Ascending aorta (tissue), 2 donors: ENCODE measurements at places on chromosomes 11 and 22.

GRCh38 chr11:112902361-112903011 lies 58.7 kb upstream of the NCAM1 start:
- H3K27ac ChIP-seq: no peak overlapping the region
- H3K4me1 ChIP-seq: no peaks in the 10 kb centered on the region
- no peaks in the 10 kb centered on the region for H3K27me3 ChIP-seq
- H3K4me3 ChIP-seq: no peak overlapping the region

DNA sequence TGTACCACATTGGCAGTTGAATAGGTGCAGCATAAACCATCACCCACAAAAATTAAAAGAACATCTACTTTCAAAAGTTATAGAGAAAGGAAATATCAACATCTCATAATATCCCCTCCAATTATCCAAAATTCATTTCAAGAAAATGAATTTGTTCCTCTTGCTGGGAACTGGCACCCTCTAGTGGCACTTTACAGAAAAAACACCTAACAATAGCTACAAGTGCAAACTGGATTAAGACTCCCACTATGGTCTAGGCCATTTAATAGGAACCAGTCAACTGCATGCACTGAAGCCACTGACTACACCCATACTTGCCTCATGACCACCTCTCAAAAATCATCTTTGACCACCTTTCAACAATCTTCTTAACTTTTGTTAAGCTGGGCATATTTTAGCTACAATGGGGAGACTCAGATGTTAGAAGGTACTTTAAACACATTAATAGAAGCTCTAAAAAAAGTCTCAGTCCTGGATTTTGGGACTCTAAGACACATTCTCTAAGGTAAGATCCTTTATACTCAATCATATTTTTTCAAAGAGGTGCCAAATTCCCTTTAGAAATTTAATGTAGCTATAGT lies 17.3 kb downstream of the TRAF6 start:
- H3K4me1 ChIP-seq: peaks cover 3% of the 10 kb centered on the region
- no peak for DNase-seq
- no peak overlapping the region for H3K27ac ChIP-seq
- H3K36me3 ChIP-seq: peaks cover 79% of the 10 kb centered on the region
- no peak overlapping the region for H3K4me3 ChIP-seq
- no peaks in the 10 kb centered on the region for H3K27me3 ChIP-seq

GRCh38 chr11:24560324-24560723 lies 63.5 kb downstream of the LUZP2 start:
- H3K27me3 ChIP-seq: no peaks in the 10 kb centered on the region
- H3K36me3 ChIP-seq: no peaks in the 10 kb centered on the region
- H3K4me1 ChIP-seq: no peaks in the 10 kb centered on the region
- H3K27ac ChIP-seq: no peak overlapping the region
- no peak overlapping the region for H3K4me3 ChIP-seq

GRCh38 chr11:60428517-60428916 lies 855 bp upstream of the MS4A5 start:
- H3K27ac ChIP-seq: no peak overlapping the region
- no peaks in the 10 kb centered on the region for H3K36me3 ChIP-seq
- DNase-seq: no peak
- H3K27me3 ChIP-seq: no peaks in the 10 kb centered on the region
- H3K4me3 ChIP-seq: no peak overlapping the region

- H3K36me3 ChIP-seq: no peaks in the 10 kb centered on the region
- H3K27me3 ChIP-seq: no peaks in the 10 kb centered on the region
Observed at GRCh38 chr22:49582181-49582580, 245.5 kb downstream of the BRD1 start.

DNA sequence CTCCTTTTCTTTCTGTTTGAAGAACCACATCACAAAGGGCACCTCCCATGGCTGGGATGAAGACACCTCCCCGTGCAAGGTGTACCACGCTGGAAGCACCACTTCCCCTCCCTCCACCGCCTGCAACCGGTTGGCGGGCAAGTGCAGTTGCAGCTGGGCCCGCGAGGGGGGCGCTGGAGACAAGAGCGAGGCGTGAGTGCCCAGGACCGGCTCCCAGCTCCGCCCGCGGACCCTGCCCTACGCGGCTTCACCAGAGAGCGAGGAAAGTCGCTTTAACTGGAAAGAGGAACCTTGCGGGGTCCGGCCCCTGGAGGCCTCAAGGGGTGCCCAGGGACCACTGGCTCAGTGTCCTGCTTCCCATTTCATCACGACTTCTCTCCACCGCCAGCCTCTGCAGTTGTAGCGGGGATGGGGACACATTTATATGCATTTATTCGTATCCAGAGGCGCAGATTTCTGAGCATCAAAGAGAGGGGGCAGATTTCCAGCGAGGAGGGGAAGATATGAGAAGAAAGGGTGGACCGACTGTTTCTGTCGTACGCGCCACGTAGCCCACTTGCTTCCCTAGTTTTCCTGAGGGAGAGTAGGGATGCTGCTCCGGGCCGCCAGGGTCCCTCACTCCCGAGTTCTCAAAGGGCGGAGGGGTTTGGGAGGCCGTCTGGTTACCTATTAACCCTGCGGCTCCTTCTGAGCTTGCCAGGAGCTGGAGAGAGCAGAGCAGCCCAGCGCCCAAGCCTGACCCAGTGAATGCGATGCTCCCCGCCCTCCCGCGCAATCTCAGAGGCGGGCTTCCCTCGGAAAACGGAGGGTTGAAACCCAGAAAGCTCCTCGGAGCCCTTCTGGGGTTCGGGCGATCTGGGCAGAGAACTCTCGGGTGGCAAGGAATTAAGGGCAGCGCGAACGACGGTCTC lies 3.5 kb downstream of the ESAM start:
- peaks cover 21% of the 10 kb centered on the region for H3K4me1 ChIP-seq
- no peaks in the 10 kb centered on the region for H3K36me3 ChIP-seq
- H3K27me3 ChIP-seq: no peaks in the 10 kb centered on the region
- DNase-seq: no peak
